Kidney tubule cell (primary cell): ENCODE measurements at places on chromosomes 1 and 21.

DNA sequence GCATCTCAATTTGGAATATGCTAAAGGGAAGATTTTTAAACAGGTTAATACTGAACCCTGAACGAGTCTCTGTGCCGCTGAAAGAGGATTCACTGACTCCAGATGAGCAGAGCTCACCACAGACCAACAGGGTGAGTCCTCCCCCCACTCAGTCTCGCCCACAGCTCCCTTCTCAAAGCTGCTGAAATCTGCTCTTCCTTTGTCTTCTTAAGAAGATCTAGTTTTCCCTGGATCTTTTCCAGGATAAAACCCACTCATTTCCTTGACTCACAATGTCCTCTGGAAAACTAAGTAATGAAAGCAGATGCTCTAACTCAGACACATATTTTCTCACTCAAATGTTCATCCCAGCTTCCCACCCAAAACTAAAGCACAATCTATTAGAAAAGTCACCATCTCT lies 447.0 kb upstream of the PKN2 start:
- DNase-seq = peak; percentile 15

DNA sequence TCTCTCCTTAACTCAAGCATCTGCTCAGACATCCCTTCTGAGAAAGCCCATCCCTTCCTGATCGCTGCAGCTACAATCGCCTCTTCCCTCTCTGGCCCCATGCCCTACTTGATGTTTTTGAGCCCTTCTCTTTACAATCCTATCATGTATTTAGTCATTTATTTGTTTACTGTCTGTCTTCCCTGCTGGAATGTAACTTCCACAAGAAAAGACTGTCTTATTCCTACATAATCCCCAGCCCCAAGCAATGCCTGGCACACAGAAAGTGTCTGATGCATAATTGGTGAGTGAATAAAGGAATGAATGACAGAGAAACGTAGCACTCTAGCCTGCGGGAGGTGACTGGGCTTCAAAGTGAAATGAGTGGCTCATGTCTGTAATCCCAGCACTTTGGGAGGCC lies 25.4 kb downstream of the ECE1 start:
- DNase-seq = no peak

DNA sequence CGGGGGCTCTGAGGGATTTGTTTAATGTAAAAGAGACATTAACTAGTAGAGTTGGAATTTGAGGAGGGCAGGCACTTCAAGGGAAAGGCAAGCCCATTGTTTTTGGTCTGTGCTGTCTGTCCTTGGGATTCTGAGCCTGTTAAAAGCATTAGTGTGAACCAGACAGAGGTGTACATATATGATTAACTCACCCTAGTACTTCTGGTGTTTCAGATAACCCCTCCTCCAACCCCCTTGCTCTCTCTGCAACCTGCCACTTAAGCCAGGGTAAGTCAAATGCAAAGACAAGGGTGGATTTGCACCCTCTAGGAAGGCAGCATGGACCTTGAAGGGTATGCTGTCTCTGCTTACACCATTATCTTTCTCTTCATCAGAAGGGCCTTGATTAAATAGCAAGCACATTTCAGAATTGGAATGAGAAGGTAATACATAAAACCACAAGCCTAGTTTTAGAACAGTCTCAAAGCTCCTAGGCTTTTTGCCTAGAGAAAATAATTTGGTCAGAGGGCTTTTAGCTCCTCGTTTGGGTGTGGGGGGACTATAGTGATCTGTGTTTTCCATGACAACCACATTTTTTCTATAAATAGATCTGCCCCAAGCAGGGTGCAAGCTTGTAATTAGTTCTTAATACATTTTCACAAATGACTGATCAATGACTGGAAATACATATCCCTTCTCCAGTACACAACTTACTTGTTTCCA lies 120.7 kb upstream of the SGIP1 start:
- DNase-seq = no peak

- DNase-seq = no peak
These were observed 49.9 kb upstream of the CLIC4 start for GRCh38 chr1:24695202-24695974.

DNA sequence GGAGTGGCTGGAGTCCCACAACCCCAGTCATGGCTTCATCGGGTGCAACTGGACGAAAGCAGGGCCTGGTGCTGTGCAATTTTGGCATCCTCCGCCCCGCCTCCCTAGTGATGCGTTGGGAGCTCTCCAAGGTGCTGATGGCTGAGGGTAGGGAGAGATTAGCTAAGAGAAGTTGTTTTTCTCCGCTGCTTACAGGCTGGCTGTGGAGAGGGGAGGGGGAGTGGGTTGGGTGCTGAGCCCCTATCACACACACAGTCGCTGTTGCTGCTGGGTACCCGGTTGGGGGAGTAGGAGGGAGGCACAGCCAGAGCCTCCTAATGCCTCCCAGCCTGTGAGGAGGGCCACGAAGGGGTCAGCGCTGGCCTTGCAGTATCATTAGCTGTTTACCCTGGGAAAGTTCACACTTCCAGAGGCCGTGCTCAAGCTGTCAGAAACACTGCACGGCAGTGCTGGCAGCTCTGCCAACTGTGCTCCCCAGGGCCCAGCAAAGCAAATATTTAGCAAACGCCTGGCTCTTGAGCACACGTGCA lies 110.0 kb downstream of the GRIK3 start:
- DNase-seq = peak; percentile 28

GRCh38 chr1:56643661-56644060 lies 1.5 kb upstream of the PRKAA2 start:
- no peak for DNase-seq

GRCh38 chr1:224781800-224782199 lies 147.7 kb upstream of the DNAH14 start:
- DNase-seq = no peak

DNA sequence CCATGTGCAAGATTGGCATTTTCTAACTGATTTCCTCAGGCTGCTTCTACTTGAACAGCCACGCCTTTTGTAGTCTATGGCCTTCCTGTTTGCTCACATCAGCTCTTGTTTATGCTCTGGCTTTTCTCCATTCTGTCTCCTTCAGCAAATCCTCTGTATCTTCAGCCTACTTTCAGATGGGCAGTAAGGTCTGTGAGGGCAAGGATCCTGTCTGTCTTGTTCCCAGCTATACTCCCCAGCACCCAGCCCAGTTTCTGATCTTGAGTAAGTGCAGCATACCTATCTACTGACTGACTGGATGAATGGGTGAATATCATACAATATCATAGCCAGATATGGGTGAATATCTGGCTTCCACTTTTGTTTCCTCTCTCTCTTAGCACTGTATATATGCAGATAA lies 438.1 kb downstream of the LMO4 start:
- DNase-seq = peak; percentile 43

DNA sequence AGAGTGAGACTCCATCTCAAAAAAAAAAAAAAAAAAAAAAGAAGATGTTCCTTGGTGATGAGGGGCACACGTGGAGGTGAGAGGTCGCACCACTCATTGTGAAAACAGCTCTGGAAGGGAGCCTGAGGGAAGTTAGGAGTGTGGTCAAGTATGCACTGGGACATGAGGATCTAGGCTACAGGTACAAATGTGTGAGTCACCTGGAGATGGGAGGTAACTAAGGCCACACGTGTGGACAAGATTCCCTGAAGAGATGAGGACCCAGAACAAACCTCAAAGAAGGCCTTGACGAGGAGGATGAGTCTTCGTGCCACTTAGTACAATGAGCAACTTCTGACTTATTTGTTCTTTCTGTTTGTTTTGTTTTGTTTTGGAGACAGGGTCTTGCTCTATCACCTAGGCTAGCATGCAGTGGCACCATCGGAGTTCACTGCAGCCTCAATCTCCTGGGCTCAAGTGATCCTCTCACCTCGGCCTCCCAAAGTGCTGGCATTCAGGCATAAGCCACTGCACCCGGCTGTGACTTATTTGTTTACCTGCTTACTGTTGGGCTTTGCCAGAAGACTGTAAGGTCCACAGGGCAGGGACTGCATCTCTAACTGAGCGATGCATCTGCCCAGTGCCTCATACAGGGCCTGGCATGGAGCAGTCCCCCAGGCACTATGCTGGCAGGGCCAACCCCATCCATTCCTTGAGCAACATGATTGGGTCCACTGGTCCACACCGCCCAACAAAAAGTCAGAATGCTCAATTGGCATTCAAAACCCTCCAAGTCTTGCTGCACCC lies 6.4 kb downstream of the ASAP3 start:
- peak; percentile 84 for DNase-seq

- DNase-seq = no peak
These were observed 20.4 kb upstream of the VPS13D start for GRCh38 chr1:12209495-12209832.

DNA sequence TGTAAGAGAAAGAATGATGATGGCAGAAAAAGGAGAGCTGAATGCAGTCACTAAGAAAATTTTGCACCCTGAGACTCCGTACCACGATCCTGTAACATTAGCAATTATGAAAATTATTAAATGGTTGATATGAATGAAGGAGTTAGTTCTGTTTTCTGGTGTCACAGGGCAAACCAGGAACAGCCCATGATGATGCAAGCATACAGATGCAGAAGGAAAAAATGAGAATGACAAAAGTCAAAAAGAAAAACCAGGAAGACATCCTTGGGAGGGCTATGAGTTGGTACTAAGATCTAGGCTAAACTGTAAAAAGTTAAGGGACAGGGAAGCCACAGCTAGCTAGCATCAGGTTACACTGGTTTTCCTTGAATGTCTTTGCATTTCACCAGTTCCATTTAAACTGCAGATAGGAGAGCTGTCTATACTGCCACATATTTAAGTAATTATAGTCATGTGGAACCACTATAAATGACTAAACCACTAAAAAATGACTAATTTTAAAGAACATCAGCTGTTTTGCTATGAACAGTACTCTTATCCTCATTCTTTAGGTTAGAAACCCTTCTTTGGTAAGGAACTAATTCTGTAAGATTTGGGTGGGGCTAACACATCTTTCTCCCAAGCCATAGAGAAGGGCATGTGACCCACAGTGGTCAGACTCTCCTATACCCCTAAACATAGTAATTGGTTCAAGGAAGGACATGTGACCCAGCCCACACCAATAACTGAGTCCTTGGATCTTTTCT lies 11.4 kb downstream of the DOCK7 start:
- no peak for DNase-seq

GRCh38 chr1:85321237-85321964 lies 45.0 kb upstream of the BCL10 start:
- DNase-seq = peak; percentile 87

GRCh38 chr1:101120868-101121267 lies 95.3 kb upstream of the DPH5 start:
- DNase-seq = peak; percentile 48

GRCh38 chr1:34918977-34919561 lies 10.4 kb downstream of the DLGAP3 start:
- no peak for DNase-seq

DNA sequence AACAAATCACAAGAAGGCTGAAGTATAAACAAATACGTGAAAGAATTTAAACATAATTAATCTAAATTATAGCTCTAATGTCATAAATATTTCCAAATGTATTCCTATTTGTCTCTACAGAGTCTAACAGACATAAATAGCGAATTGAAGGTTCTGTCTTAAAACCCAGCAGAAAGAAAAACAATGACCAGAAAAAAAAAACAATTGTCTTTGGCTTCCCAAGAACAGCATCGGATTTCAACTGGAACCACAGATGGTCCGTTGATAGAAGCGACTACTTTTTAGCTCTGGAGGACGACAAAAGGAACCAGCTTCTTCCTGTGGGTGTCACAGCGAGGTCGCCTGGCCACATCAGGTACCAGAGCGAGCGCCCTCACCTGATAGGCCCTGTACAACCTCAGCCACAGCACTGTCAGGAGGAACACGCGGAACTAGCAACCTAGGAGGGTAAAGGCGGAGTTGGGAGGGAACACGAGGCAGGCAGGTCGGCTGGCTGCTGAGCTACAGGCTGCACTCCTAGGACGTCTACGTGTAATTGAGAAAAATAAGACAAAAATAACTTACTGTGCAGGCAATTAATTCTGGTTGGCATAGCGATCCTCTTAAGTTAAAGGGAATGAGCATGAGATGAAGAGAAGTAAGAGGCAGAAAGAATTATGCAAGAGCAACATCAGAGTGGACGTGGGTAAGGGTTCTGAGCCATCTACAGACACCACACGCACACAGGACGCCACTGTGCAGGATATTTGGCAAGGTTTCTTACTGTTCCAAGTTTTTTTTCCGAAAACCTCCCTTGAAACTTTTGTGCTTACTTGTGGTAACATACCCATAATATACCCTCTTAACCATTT lies 16.7 kb upstream of the PRDM15 start:
- DNase-seq = no peak

- no peak for DNase-seq
These were observed 14.2 kb downstream of the TRAF5 start for GRCh38 chr1:211340622-211341507.

- DNase-seq = no peak
These were observed 37.8 kb downstream of the LRRC8C start for GRCh38 chr1:89670711-89671110.

DNA sequence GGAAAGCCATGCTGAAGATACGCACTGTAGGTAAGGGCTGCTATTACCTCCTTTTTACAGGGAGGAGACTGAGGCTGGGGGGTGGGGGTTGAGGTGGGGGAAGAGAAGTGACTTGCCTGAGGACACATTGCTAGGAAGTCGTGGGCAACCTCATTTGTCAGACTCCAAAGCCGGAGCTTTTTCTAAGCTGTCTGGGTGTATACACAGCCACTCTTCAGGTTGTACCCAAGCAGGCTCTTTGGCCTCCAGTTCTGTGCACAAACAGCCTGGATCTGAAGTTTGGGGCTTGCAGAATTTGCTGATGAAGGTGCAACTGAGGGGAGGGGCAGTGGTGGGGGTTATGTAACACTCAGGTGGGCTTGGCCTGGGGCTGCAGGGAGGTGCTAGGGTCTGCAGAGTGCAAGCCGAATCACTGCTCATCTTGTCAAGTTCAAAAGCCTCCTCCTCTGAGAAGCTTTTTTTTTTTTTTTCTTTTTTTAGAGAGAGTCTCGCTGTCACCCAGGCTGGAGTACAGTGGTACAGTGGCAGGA lies 16.9 kb downstream of the TINAGL1 start:
- DNase-seq = no peak

GRCh38 chr1:89844241-89844807 lies 23.5 kb downstream of the LRRC8D start:
- DNase-seq = no peak

- no peak for DNase-seq
These were observed 35.8 kb downstream of the HLX start for GRCh38 chr1:220915117-220915440.

DNA sequence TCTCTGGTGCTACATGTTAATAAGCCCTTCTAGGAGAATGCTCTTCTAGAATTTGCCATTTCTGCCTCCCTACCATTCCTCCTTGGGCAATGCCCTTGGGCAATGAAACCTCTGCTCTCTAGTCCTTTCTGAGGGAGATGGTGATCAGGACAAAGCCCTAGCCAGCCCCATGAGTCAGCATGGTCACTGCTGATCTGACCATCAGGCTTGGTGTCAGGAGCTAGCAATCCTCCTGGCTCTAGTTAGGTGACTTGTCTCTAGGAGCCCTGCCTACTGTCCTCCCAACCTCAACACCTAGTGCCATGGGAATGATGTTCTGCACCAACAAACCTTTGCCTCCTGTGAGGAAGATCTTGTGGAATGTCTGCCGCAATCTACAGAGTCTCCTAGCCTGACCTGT lies 89.8 kb downstream of the NMNAT2 start:
- DNase-seq = no peak

GRCh38 chr1:170714163-170714562 lies 50.2 kb downstream of the PRRX1 start:
- DNase-seq = no peak
